ENCODE measurements at places on chromosomes 11 and 22. TPM values are rescaled to one million over a fixed set of nuclear protein-coding genes. Genes with fewer than 3 reads are reported as not detected.

SLC15A3 gene
- total RNA-seq = 47.3 TPM

UCP3 gene
- total RNA-seq = 1.6 TPM

THRSP gene
- total RNA-seq = 0.40 TPM

GRCh38 chr11:134070342-134070845 is 1.5 kb downstream of the JAM3 start:
- no peaks in the 10 kb centered on the region for H3K4me1 ChIP-seq
- H3K36me3 ChIP-seq = no peaks in the 10 kb centered on the region
- no peak overlapping the region for H3K27ac ChIP-seq
- DNase-seq = no peak
- H3K4me3 ChIP-seq = no peak overlapping the region
- no peaks in the 10 kb centered on the region for H3K27me3 ChIP-seq

DNA sequence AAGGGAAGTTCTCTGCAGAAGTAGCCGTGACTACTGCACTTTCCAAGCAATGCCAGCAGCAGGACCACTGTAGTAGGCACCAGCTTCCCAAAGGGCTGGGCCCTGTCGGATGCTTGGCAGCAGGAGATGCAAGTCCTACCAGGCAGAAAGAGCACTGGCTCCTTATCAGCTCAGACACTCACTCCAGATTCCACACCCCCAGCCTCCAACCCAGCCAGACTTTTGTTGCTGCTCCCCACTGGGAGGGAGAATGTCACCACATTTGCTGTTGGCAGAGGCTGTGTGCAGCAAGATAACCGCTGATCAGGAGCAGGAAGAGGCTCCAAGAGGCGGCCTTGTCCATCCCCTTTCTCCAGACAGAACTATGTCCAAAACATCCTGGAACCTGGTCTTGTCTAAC is 118.7 kb downstream of the C11orf58 start:
- H3K27me3 ChIP-seq = no peaks in the 10 kb centered on the region
- no peaks in the 10 kb centered on the region for H3K36me3 ChIP-seq
- H3K4me3 ChIP-seq = no peak overlapping the region
- DNase-seq = no peak
- peaks cover 3% of the 10 kb centered on the region for H3K4me1 ChIP-seq

- H3K36me3 ChIP-seq = no peaks in the 10 kb centered on the region
- no peak overlapping the region for H3K4me3 ChIP-seq
- H3K4me1 ChIP-seq = peaks cover 2% of the 10 kb centered on the region
- no peak for DNase-seq
- H3K27me3 ChIP-seq = no peaks in the 10 kb centered on the region
Measured at GRCh38 chr22:45197606-45198462, 34.1 kb downstream of the NUP50 start.

DNA sequence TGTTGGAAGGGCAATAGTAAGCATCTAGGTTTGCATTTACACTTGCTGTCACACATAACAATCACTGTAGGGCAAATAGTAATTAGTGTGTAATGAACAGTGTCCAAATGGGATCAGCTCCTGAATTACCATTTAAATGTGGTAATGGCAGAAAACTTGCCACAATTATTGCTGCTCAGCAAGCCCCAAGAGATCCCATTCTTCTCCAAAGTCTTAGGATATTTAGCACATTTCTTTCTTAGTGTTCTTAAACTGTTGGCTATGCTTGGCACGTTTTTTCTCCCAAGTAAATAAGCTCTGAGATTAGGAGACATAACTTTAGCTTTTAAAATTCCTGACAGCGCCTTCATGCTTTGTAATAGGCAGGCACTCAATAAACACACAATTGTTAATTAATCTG is 1037.0 kb downstream of the DLG2 start:
- H3K4me1 ChIP-seq = no peaks in the 10 kb centered on the region
- no peaks in the 10 kb centered on the region for H3K36me3 ChIP-seq
- no peaks in the 10 kb centered on the region for H3K27me3 ChIP-seq

DNA sequence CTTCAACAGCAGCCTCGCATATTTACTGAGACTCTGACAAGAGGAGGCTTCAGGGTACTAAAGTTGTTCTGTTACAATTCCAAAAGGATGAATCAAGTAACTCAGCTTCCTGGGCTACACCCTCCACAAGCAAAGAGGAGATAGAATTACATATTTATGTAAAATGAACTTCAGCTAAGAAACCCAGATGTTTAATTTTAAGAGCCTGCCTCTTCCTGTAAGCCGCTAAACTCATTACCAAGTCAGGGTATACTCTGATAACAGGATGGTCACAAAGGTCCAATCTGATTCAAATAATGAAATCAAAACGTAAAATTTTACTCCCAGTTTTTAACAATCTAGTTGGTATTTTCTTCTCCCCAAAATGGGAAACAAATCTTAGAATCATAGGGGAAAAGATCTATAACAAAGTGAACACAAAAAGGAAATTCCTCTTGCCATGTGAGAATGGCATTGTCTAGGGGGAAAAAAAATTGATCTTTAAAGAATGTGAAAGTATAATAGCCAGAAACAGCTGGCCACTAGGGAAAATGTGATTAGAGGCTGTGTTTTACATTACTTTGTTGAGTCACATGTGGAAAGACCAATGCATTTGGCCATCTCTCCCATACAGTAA is 30.9 kb downstream of the CHEK2 start:
- DNase-seq = no peak
- H3K36me3 ChIP-seq = no peaks in the 10 kb centered on the region
- peak overlapping the region; percentile 81 for H3K27ac ChIP-seq
- no peak overlapping the region for H3K4me3 ChIP-seq
- no peaks in the 10 kb centered on the region for H3K4me1 ChIP-seq

DNA sequence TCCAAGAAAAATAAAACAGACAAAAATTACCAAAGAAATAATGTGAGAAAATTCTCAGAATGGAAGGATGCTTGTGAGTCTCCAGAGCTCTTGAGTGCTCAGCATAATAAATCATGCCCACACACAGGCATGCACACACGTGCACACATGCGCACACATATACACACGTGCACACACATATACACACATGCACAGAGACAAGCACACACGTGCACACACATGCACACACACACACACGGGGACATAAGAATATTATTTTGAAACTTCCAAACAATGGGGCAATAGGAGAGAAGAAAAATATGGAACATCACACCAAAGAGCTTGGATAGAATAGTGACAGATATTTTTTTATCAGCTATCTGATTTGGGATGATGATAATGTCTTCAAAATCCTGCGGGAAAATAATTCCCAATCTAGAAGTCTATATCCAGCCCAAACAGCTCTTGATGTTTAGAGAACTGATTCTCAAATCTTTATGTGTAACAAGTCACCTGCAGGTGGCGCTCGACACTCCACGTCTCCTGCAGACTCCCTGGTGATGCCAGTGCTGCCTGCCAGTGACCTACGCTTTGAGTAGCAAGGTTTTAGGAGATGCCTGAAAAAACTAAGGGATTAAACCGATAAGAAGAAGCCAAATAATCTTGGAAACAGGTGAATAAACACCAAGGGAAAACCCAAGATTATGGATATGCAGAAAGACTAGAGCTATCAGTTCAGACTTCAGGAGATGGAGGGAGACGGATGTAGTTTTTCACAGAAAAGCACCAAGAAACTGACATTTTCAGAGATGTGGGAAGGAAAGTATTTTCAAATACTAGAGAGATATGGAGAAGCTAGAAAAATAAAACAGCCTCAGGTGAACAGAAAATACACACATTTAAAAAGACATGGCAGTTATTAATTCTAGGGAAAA is 743.6 kb downstream of the ETS1 start:
- no peak overlapping the region for H3K27ac ChIP-seq

DNA sequence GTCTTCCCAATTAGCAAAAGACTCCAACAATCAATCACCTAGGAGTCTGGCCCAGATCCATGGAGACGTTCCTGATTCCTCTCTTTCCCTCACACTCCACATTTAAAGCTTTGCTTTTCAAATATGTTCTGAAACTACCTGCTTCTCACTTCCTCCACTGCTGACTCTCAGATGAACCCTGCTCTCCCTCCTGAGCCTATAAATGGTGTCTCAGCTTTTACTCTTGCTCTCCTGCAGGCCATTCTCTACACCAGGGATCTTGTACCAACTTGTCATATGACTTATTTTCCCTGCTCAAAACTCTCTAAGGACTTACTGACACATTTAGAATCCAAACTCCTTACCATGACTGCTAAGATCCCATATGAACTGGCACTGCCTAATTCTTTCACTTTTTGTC is 138.4 kb upstream of the DDI1 start:
- H3K36me3 ChIP-seq = no peaks in the 10 kb centered on the region
- DNase-seq = no peak
- H3K27ac ChIP-seq = no peak overlapping the region
- H3K4me3 ChIP-seq = no peak overlapping the region
- no peaks in the 10 kb centered on the region for H3K27me3 ChIP-seq

- DNase-seq = no peak
- no peak overlapping the region for H3K27ac ChIP-seq
- H3K36me3 ChIP-seq = no peaks in the 10 kb centered on the region
- H3K4me1 ChIP-seq = no peaks in the 10 kb centered on the region
Measured at GRCh38 chr11:61577383-61578118, 3.3 kb downstream of the SYT7 start.

- H3K27ac ChIP-seq = no peak overlapping the region
- no peaks in the 10 kb centered on the region for H3K27me3 ChIP-seq
- H3K36me3 ChIP-seq = no peaks in the 10 kb centered on the region
Measured at GRCh38 chr22:47632701-47633100, 870.3 kb downstream of the TBC1D22A start.

- H3K4me3 ChIP-seq = no peak overlapping the region
- no peaks in the 10 kb centered on the region for H3K27me3 ChIP-seq
- no peaks in the 10 kb centered on the region for H3K4me1 ChIP-seq
- H3K36me3 ChIP-seq = no peaks in the 10 kb centered on the region
- DNase-seq = no peak
Measured at GRCh38 chr11:45036733-45037132, 86.0 kb upstream of the TP53I11 start.

DNA sequence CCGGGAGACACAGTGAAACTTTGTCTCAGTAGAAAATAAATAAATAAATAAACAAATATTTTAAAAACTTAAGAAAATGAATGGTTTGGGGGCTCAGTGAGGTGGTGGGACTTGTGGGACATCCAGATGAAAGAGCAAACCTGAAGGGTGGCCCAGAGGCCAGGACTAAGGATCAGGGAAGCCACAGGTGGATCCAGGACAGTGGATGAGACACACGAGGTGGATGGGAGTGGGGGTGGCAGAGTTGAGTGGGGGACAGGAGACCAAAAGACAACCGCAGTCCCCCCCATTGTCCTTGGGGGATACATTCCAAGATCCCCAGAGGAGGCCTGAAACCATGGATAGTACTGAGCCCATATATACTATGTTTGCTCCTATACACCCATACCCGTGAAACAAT is 7.1 kb downstream of the RFPL1 start:
- no peaks in the 10 kb centered on the region for H3K27me3 ChIP-seq
- H3K27ac ChIP-seq = no peak overlapping the region
- no peak overlapping the region for H3K4me3 ChIP-seq
- no peaks in the 10 kb centered on the region for H3K4me1 ChIP-seq

- DNase-seq = peak; percentile 26
- H3K4me3 ChIP-seq = no peak overlapping the region
- H3K4me1 ChIP-seq = no peaks in the 10 kb centered on the region
- H3K27ac ChIP-seq = no peak overlapping the region
- no peaks in the 10 kb centered on the region for H3K36me3 ChIP-seq
- H3K27me3 ChIP-seq = no peaks in the 10 kb centered on the region
Measured at GRCh38 chr22:50729391-50730012, 8.5 kb upstream of the ACR start.

DNA sequence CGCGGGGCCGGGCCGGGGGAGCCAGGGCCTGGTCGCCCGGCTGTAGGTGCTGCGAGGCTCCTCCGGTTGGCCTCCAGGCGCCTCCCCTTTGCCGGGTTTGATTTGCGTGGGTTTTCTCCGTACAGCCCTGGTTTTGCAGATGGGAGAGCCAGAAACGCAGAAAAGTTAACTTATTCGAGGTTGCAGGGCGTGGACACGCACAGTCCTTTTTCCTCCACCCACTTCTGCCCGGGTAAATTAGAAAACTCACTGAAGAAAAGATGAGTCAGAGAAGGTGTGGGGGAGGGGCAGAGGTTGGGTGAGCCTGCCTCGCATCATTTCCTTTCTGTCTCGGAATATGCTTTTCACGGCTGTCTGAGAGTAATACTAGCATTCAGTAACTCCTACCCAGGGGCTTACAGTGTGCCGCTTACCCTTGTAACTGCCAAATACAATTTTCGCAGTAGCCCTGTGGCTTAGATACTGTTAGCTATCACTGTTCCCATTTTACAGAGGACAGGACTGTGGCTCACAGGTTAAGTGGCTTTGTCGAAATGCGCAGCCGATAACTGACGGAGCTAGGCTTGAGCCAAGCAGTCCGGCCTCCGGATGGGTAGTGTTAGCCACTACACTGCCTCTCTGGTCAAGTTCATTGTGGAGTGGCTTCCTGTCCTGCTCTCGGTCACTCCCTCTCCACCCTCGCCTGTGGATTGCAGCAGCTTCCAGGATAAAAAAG is 812 bp downstream of the FADD start:
- no peaks in the 10 kb centered on the region for H3K27me3 ChIP-seq
- DNase-seq = peak; percentile 64
- peak overlapping the region; percentile 52 for H3K27ac ChIP-seq
- no peaks in the 10 kb centered on the region for H3K36me3 ChIP-seq
- peaks cover 6% of the 10 kb centered on the region for H3K4me1 ChIP-seq
- H3K4me3 ChIP-seq = peak overlapping the region; percentile 69

DNA sequence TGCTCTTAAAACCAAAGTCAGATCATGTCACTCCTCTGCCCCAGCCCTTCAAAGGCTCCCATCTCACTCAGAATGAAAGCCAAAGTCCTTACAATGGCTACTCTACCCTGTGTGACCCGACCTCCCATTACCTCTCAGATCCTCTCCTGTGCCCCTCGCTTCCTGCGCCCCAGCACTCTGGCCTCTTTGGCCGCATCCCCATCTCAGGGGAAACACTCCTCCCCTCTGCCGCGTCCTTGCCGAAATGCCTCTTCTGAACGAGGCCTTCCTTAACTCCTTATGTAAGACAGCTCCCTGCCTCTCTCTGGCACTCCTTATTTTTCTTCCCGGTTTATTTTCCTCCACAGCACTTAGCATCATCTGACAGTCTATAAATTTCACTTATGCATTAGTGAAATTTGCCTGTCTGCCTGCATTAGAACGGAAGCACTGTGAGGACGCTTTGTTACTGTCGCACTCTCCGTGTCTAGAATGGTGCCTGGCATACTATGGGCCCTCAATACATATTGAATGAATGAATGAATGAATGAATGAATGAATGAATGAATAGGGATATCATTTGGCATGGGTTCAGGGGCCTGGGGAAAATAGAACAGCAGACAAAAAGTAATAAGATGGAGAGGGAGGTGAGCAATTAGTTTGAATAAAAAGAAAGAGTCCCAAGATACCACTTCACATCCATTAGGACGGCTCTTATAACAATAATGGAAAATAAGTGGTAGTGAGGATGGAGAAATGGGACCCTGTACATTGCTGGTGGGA is 137.8 kb downstream of the CEP164 start:
- H3K36me3 ChIP-seq = no peaks in the 10 kb centered on the region
- H3K4me1 ChIP-seq = no peaks in the 10 kb centered on the region
- H3K27ac ChIP-seq = no peak overlapping the region
- DNase-seq = no peak
- no peaks in the 10 kb centered on the region for H3K27me3 ChIP-seq
